ENCODE measurements at places on chromosomes 4 and X.

DNA sequence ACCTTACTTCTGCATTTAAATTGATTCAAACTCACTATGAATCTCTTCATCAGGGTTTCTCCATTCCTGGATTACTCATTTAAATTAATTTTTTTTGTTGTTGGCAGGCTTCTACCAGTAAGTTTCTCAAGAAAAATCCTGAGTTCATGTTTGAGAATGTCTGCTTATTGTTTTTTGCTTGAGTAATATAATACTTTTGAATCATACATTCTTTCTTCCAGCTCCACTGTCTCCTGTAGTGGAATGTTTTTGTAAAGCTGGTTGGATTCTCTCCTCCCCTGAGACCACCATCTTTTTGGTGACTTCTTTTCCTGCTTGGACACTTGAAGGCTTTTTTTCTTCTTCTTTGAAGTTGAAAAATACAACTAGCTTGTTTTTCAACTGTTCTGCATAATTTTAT, 4.3 kb upstream of the MID1IP1 start:
- DNase-seq, result no peak

- no peak for DNase-seq
These were observed 48.8 kb upstream of the PITX2 start for GRCh38 chr4:110671679-110672078.

DNA sequence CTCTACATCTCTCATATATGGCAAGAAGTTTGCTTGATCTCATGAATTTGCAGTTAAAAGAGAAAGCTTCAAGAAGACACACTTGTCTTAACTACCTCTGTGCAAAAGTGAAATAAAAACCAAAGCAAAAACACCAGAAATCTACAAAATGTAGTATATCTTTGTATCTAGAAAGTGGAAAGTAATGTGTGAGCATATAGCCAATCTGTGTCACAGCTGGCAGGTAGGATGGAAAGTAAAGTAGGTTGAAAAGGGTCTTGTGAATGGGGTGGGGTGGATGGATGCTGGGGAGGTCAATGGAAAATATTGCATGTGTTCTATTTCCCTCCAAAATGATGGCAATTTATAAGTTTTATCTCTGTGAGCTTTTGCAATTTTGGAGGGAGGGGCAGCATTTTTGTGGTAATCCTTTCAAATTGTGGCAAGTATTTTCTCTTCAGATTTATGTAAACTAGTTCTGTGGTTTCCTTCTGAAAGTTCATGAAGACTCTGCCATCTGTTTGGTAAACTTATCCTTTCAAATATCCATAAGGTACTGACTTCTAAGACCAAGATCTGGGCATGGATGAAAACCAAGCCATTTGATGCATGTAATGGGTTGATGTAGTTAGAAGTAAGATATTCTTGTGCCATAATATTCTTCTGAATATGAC, 215.9 kb upstream of the GIMD1 start:
- no peak for DNase-seq

- DNase-seq, result no peak
These were observed 74.5 kb upstream of the NKX1-1 start for GRCh38 chr4:1480720-1481119.

GRCh38 chrX:121084903-121085611, 37.6 kb downstream of the GLUD2 start:
- DNase-seq, result no peak

- DNase-seq, result no peak
These were observed 14.8 kb downstream of the ZNF280C start for GRCh38 chrX:130253916-130254315.

GRCh38 chr4:170022211-170022610, 4.0 kb downstream of the MFAP3L start:
- DNase-seq, result no peak

DNA sequence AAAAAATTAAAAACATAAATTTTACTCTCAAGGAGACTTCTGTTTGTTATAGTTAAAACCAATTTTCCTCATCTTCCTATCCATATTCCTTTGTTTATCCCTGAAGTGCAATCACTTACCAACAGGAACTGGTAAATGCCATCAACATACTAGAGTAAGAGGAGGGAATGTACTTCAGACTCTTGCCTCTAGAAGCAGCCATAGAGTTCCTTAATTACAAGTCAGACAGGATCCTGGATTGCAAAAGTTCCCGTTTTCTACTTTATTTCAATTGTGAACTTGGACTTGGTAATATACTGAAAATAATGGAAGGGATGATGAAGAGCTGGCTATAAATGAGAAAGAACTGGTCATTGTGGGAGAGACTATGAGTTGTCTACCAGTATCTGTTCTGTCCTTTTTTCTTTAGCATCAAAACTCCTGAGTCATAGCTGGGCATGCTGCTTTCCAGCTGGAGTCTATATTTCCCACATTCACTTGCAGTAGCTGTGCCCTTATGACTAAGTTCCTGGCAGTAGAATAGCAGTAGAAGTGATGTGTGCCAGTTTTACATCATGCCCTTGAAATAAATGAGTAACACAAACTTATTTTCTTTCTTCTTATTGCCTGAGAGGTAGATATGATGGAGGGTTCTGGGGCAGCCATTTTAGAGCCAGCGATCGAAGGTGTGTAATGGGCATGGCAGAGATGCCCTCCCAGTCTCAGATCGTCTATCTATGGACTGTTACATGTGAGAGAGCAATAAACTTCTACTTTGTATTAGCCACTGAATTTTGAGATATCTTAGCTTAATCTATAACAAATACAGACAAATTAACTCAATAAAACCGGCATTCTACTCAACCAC, 26.8 kb upstream of the SPARCL1 start:
- peak; percentile 99 for DNase-seq

DNA sequence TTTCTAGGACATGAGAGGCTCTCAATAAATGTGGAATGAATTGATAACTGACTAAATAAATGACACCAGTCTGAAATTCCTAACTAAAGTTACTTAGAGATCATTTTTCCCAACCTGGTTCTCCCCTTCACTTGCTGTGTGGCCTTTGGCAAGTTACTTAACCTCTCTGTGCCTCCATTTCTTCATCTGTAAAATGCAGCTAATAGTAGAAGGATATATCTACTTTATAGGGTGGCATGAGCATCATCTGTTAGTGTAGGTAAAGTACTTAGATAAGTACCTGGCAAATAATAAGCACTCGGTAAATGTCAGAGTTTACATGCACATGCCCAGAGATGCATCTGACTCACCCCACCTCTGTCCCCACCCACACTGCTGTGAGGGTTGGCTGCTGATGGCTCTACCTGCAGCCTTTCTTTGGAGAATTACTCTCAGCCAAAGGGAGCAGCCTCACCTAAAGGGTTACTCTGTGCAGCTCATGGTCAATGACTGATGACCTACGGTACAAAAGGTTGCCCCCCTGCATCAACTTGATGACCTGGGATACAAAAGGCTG, 139.3 kb downstream of the CHIC2 start:
- DNase-seq, result no peak

GRCh38 chr4:174217273-174218126, 66.0 kb downstream of the FBXO8 start:
- no peak for DNase-seq

- DNase-seq, result no peak
These were observed 34.5 kb upstream of the PGRMC1 start for GRCh38 chrX:119201570-119201969.

DNA sequence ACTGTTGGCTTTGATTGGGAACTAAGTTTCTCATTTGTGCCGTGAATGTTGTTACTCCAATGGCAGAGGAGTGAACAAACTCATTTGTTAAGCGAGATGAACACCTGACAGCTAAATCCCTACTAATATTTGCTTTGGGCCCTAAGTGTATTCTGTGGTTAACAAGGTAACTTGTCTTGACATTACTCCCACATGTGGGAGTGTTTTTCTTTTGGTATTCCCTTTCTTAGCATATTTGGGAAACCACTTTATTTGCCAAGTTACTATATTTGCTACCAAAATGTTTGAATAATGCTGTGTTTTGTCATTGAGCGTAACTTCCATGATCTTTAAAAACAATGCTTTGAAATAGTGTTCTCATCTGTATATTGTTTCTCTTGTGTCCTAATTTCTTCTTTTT, 82.5 kb downstream of the ARHGAP10 start:
- no peak for DNase-seq

DNA sequence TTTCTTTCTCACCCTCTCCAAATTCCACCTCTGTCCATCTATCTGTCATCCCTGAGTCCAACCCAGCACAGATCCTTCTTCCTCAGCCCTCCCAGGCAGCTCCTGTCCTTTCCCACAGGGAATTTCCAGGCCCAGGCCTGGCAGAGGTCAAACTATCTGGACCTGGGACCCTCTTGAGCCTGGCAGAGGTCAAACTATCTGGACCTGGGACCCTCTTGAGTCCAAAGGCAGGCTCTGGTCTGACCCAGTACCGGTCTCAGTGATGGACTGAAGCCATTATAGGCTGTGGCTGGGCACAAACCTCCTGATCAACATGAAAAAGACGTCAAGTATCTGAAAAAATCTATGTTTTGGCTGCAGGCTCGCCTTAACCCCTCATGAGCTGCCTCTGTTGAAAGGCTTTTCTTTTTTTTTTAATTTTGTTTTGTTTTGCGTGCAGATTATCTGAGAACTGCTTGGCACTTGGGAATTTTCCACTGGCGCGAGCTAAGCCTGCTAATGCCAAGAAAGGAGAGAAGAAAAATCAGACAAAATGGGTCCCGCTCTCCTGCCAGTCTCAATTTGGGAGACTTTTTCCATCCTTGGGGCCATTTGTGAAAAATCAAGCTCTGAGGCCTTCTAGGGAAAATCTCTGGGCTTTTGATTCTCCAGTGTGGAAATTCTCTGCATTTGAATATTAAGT, 31.2 kb downstream of the MSX1 start:
- no peak for DNase-seq

GRCh38 chrX:156000361-156000926, 2.9 kb downstream of the IL9R start:
- no peak for DNase-seq

DNA sequence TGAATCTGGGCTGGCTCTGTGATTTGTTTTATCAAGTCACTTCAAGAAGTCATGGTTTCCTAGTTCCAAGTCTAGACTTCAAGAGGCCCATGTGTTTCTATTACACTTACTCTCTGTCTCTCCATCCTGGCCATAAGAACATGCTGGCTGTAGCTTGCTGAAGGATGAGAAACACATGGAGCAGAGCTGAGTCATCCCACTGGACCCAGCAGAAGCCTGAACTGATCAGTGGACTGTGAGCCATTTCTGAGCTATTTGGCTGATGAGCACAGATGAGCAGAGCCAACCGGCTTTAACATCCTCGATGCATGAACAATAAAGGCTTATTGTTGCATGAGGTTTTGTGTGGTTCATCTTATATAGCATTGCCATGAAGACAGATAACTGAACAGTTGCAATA, 290.6 kb upstream of the BOD1L1 start:
- DNase-seq, result peak; percentile 77

GRCh38 chr4:138751309-138751708, 264.3 kb upstream of the NOCT start:
- DNase-seq, result no peak

DNA sequence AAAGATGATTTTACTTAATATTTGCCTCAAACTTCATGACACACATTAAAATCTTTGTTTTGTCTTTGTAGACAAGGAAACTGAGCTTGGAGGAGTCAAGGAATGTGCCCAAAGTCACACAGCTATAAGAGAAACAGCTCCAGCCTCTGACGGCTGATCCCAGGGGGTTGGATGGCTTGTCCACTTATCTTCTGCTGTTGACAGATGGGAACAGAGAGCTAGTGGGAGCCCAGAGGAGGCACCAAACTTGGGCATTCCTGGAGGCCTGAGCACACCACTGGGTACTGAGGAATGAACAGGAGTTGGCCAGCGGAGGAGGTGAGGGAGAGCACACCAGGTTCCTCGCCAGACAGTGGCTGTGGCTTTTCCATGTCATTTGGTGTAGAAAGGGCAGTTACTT, 56.4 kb upstream of the GPR78 start:
- DNase-seq, result no peak

GRCh38 chr4:73948990-73949706, 32.7 kb downstream of the PF4 start:
- DNase-seq, result no peak

DNA sequence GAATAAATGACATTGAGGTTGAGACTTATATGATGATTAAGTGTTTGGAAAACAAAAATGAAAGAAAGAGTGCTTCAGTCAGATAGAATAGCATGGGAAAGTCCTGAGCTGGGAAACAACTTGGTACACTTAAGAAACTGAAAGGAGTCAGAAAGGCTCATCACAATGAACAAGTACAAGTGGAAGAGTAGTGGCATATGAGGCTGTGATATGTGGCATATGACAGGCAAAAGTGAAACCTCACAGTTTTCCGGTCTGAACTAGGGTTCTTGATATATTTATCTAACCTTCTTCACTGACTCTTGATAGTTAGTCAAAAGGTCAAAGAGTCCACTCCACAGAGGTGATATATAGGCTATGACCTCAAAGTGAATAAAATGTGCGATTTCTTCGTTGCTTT, 537.1 kb upstream of the CXorf51A start:
- no peak for DNase-seq

DNA sequence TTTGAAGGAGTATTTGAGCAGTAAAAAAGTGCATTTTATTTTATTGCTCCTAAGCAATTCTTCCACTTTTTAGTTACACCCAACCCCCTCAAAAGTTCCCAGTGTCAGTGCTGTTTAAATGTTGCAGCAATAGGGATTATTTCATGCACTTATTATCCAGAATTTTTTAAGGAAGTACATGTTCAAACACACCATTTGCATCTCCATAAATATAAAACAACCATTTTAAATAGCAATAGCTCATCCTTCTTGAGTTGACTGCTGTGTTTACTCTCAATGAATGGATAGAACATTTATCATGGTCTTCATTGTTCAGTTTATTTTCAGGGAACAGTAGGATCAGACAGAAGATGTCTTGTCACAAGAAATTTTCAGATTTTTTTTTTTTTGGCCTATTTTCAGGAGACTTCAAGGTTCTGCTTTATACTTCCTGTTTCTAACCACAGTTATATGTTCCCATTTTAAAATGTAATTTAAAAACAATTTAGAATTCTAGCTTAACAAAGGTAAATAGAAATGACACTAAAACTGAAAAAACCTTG, 171.9 kb downstream of the TMA16 start:
- no peak for DNase-seq

DNA sequence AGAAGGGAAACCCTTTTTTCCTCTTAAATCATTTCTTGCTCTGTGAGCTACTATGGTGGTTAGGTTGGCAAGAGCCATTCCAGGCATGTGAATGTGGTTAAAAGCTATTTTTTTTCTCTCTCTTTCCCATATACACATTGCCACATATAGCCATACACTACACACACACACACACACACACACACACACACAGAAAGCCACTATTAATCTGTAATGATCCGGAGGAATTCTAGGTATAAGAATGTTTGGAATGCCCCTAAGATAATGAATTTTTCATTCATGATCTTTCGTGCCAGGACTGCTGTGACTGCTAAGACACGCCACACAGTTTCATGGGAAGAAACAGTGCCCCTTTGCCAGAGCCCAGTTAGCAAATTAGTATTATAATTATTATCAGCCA, 21.8 kb upstream of the TLL1 start:
- no peak for DNase-seq

Measured in epithelial cell of prostate (primary cell).